ENCODE measurements at places on chromosomes 11 and 22. TPM values are rescaled to one million over a fixed set of nuclear protein-coding genes. Genes with fewer than 3 reads are reported as not detected.

DNA sequence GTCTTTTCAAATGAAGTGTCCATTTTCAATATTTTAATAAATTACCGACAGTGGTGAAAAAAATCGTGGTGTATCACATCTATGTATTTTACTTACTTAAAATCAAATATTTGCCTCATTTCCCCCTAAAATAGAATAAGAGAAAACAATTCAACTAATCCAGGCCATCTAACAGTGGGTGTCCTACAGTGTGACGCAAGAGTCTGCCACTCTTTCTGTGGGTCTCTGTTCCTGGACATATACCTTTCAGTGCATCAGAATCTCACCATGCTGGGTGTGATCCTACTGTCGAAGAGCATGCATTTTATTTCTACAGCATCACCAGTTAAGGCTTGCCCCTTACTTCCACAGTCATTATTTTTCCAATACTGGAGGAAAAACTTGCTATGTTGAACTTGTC, 111.2 kb downstream of the CD44 start:
- no peaks in the 10 kb centered on the region for H3K36me3 ChIP-seq
- H3K4me1 ChIP-seq, result no peaks in the 10 kb centered on the region
- no peak overlapping the region for H3K4me3 ChIP-seq

- H3K27ac ChIP-seq, result no peak overlapping the region
- H3K27me3 ChIP-seq, result no peaks in the 10 kb centered on the region
- no peaks in the 10 kb centered on the region for H3K4me1 ChIP-seq
- no peak for DNase-seq
Observed at GRCh38 chr11:128398517-128399250, 188.7 kb downstream of the ETS1 start.

DNA sequence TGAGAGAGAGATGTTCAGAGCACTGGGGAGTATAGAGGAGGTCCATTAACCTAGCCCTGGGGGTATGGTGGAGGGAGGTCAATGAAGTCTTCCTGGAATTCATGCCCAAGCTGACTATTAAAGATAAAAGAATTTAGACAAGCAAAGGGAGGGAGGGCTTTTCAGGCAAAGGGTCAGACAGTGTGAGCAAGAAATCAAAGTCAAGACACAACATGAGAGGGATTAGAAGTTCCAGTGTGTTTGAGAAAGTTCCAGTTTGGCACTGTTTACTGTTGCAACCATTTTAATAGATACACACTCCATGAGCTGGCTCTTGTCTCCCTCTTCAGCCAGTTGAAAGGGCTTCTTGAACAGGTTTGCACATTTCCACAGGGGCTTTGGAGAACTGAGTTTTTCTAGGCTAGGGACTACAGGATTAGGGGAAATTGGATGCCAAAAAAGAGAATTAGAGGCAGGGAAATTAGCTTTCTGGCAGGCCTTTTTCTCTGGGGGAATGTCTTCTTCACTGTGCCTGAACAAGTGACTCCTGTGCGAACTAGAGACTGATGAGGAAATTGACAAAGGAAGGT, 14.7 kb upstream of the NNMT start:
- H3K27ac ChIP-seq, result no peak overlapping the region
- DNase-seq, result no peak
- no peaks in the 10 kb centered on the region for H3K27me3 ChIP-seq
- no peaks in the 10 kb centered on the region for H3K36me3 ChIP-seq
- no peak overlapping the region for H3K4me3 ChIP-seq

GRCh38 chr11:117673602-117674001, 123.4 kb downstream of the DSCAML1 start:
- DNase-seq, result no peak
- H3K27ac ChIP-seq, result no peak overlapping the region
- H3K4me3 ChIP-seq, result no peak overlapping the region
- H3K4me1 ChIP-seq, result no peaks in the 10 kb centered on the region
- no peaks in the 10 kb centered on the region for H3K36me3 ChIP-seq

- H3K4me3 ChIP-seq, result no peak overlapping the region
- H3K4me1 ChIP-seq, result no peaks in the 10 kb centered on the region
- H3K27ac ChIP-seq, result no peak overlapping the region
Observed at GRCh38 chr11:115550291-115551059, 46.3 kb upstream of the CADM1 start.

Gene LRRC4C
- 1.9 TPM for total RNA-seq

DNA sequence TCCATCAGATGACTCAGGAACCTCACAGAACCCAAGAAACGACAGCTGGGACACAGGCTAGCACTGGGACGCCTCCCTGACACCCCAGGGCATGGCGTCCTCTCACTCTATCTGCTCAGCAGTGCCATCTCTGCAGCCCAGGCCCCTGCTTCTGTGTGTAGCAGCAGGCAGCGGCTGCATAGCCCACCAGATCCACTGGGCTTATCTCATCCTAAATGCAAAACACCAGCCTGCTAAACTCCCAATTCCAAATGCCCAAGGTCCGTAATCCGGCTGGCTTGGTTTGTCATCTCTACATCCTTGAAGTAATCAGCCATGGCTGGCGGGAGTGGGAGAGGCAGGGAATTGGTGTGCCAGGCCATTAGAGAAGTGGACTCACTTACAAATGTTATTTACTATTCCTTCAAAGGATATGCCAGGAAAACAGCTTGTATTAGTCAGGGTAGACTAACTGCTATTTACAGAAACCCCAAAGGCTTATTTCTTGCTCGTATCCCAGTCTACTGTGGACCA, 30.7 kb downstream of the SPATA19 start:
- no peak overlapping the region for H3K27ac ChIP-seq
- no peak for DNase-seq
- H3K4me3 ChIP-seq, result no peak overlapping the region
- no peaks in the 10 kb centered on the region for H3K36me3 ChIP-seq

DNA sequence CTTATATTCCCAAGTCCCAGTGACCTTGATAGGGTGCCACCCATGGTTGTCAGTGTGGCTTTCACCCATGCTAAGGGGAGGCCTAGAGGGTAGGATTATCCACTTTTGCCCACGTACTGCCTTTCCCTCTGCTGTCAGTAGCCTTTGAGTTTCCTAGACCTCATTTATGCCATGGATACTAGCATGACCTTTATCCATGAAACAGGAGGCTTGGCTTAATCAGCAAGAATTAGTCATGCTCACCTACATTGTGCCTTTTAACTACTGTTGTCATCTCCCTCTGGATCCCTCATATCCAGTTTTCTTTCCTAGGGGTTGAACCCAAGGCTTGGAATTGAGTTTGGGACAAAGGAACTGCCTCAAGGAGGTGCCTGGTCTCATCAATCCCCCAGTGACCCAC, 716.7 kb downstream of the NTM start:
- no peak overlapping the region for H3K27ac ChIP-seq
- H3K4me1 ChIP-seq, result no peaks in the 10 kb centered on the region
- no peaks in the 10 kb centered on the region for H3K36me3 ChIP-seq
- H3K4me3 ChIP-seq, result no peak overlapping the region

DNA sequence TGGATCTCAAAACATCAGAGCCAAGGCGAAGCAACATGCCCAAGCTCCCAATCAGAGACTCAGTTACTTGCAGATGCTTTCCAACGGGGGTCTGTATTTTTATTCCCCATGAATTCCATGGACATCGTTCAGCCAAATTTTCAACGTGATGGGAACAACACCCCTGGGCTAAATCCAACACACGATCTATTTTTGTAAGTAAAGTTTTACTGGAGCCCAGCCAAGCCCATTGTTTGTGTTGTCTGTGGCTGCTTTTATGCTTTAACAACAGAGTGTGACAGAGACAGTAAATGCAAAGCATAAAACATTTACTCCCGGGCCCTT, 33.7 kb downstream of the SLC5A1 start:
- H3K36me3 ChIP-seq, result no peaks in the 10 kb centered on the region
- no peaks in the 10 kb centered on the region for H3K27me3 ChIP-seq
- no peak for DNase-seq
- no peak overlapping the region for H3K27ac ChIP-seq

DNA sequence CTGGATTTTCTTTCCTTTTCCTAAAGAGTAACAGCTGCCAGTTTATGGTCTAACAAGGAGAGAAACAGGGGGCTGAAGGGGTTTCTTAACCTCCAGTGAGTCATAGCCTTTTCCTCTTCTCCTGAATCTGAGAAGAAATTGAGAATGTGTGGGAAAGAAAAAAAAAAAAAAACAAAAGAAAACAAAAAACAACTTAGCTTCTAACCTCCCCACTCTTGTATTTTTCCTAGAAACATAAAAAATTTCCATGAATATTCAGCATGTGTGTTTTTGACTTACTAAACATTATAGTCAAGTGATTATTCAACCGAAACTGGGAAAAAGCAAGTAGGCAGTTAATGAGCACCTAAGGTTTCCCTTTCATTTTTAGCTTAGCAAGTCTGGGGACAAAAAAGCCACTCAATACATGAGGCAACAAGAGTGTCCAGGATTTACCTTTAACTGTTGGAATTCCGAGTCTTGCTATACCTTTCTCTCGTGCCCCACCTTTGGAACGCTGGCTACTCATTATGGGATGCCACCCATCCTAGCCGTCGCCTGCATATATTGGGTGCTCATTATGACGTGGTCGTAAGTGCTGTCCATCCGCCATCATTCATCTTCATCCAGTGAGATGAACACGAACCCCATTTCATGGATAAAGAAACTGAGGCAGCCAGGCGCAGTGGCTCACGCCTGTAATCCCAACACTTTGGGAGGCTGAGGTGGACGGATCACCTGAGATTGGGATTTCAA, 2.4 kb downstream of the ASPHD2 start:
- DNase-seq, result no peak
- H3K36me3 ChIP-seq, result no peaks in the 10 kb centered on the region
- no peak overlapping the region for H3K27ac ChIP-seq

- H3K27me3 ChIP-seq, result no peaks in the 10 kb centered on the region
- no peak overlapping the region for H3K27ac ChIP-seq
- peak; percentile 74 for DNase-seq
- no peaks in the 10 kb centered on the region for H3K4me1 ChIP-seq
Observed at GRCh38 chr22:29503811-29504372, 23.9 kb downstream of the NEFH start.

Gene CYTH4
- 28.2 TPM for total RNA-seq

- no peaks in the 10 kb centered on the region for H3K27me3 ChIP-seq
- no peak overlapping the region for H3K4me3 ChIP-seq
- peaks cover 3% of the 10 kb centered on the region for H3K4me1 ChIP-seq
- H3K36me3 ChIP-seq, result peaks cover under 1% of the 10 kb centered on the region
- no peak overlapping the region for H3K27ac ChIP-seq
- no peak for DNase-seq
Observed at GRCh38 chr11:114236829-114237228, 59.4 kb upstream of the NNMT start.

Gene DBX1
- not detected for total RNA-seq

GRCh38 chr11:126186025-126186698, 25.3 kb downstream of the RPUSD4 start:
- no peaks in the 10 kb centered on the region for H3K4me1 ChIP-seq
- H3K36me3 ChIP-seq, result no peaks in the 10 kb centered on the region

GRCh38 chr11:125338886-125339811, 156.9 kb downstream of the FEZ1 start:
- H3K4me1 ChIP-seq, result no peaks in the 10 kb centered on the region
- H3K4me3 ChIP-seq, result no peak overlapping the region
- H3K27me3 ChIP-seq, result no peaks in the 10 kb centered on the region
- H3K36me3 ChIP-seq, result no peaks in the 10 kb centered on the region
- DNase-seq, result peak; percentile 67

- DNase-seq, result peak; percentile 92
- H3K4me1 ChIP-seq, result peaks cover 9% of the 10 kb centered on the region
- H3K36me3 ChIP-seq, result no peaks in the 10 kb centered on the region
- peak within 1 kb of the TSS; percentile 80 for H3K4me3 ChIP-seq
- H3K27me3 ChIP-seq, result no peaks in the 10 kb centered on the region
Observed at GRCh38 chr11:110092515-110093406, at the start of gene ZC3H12C. TSS of gene ZC3H12C (plus strand) at chr11:110093392. CDS start at chr11:110093412, 20 bp downstream.

Gene SLC6A5
- not detected for total RNA-seq

GRCh38 chr11:126755526-126755925, 245.0 kb downstream of the KIRREL3 start:
- H3K4me3 ChIP-seq, result no peak overlapping the region
- DNase-seq, result no peak
- no peak overlapping the region for H3K27ac ChIP-seq
- H3K27me3 ChIP-seq, result no peaks in the 10 kb centered on the region
- no peaks in the 10 kb centered on the region for H3K36me3 ChIP-seq

DNA sequence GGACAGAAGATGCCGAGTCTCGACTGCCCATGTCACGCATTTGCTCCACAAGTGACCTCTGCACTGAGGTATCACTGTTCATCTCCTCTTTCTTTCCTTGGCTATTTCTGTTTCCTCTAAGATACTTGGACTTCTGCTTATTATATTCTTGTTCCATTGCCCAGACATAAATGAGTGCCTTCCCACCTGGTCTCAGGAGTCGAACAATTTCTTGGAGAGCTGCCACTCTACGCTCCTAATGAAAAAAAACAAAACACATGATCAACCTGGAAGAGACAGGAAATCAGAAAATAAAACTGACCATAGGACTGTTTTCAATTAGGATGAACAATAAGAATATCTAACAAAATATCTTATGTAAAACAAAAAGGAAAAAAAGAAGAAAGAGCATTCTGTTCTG, 47.4 kb upstream of the CWF19L2 start:
- H3K27me3 ChIP-seq, result no peaks in the 10 kb centered on the region
- H3K27ac ChIP-seq, result no peak overlapping the region
- H3K36me3 ChIP-seq, result peaks cover 3% of the 10 kb centered on the region
- no peak for DNase-seq
- H3K4me1 ChIP-seq, result no peaks in the 10 kb centered on the region
- H3K4me3 ChIP-seq, result no peak overlapping the region

DNA sequence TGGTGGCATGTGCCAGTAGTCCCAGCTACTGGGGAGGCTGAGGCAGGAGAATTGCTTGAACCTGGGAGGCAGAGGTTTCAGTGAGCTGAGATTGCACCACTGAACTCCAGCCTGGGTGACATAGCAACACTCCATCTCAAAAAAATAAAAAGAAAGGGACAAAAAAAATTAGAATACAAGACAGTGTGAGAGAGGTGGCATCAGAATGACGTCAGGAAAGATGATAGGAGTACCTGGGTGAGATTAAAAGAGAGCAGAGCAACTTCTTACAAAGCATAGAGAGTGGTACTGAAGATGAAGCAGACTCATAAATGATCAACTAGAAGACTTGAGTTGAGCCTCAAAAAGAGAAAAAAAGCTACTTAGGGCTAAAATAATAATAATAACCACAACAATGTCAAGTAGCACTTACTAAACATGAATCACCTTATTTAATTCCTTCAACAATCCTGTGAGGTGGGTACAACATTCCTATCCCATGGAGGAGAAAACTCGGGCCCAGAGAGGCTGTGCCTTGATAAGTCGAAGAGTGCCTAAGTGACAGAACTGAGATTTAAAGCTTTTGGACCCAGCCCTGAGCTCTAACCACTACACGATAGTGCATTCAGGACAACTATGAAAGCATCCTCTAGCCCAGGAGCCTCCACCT, 5.2 kb upstream of the SLN start:
- H3K4me1 ChIP-seq, result no peaks in the 10 kb centered on the region
- no peaks in the 10 kb centered on the region for H3K27me3 ChIP-seq
- H3K27ac ChIP-seq, result no peak overlapping the region
- H3K36me3 ChIP-seq, result peaks cover 2% of the 10 kb centered on the region
- H3K4me3 ChIP-seq, result no peak overlapping the region
- DNase-seq, result no peak

DNA sequence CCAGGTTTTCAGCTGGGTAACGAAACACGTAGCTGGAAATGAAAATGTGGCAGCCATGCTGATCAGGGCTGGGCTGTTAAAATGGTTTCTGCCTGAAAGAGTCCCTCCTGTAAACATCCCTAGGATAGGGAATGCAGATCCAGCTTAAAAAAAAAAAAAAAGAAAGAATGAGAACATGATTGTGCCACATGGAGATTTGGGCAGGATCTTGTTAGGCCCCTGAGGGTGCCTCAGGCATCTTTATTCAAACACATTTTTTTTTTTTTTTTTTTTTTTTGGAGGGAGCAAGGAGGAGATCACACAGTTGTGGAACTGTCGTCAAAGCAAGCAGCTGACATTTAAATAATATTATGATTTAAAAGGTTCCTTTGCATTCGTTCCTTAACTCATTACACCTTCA, 900.3 kb downstream of the OPCML start:
- no peak for DNase-seq
- no peaks in the 10 kb centered on the region for H3K4me1 ChIP-seq
- no peaks in the 10 kb centered on the region for H3K27me3 ChIP-seq
- no peak overlapping the region for H3K27ac ChIP-seq
- no peak overlapping the region for H3K4me3 ChIP-seq
- H3K36me3 ChIP-seq, result no peaks in the 10 kb centered on the region
